ENCODE measurements at places on chromosomes 3 and 15.

GRCh38 chr3:89527736-89528305 is 420.4 kb downstream of the EPHA3 start:
- DNase-seq: no peak

DNA sequence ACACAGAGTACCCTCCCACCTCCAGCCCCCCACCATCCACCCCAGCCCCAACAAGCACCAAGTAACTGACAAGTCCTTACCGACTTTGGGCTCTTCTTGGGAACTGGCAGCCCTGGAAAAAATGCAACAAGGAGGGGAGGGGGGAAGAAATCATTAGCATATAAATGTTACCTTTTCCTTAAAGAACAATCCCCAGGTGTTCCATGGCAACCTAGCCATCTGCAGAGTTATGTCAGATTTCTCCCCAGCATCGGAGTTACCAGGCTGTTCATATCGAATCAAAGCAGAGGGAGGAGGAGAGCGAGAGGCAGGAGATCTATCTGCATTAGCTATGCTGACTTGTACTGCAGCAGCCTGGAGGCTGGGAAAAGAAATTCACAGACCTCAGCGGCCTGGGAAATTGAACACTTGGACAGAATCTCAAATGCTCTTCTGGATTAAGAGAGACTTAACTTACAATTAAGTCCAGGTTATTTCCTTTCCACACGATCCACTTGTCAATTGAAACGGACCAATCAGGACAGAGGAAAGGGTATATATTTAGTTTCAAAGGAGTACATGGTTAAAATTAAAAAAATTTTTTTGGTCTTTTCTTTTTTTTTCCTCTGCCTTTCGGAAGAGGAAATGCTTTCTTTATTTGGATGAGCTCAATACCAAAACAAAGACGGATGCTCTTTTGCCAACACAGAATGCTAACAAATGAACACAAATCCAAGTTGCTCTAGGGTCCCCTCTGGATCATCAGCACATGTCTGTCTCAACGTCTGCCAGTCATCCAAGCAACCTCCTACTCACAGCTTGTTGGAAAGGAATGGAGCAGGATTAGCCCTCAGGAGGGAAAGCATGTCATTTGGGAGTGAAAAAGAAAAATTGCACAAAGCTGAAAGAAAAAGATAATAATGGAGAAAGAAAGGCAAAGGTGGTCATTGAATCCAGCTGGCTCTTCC is 637.1 kb downstream of the MAGI1 start:
- no peak for DNase-seq

GRCh38 chr15:90547540-90547939 is 17.8 kb downstream of the CRTC3 start:
- DNase-seq: no peak

DNA sequence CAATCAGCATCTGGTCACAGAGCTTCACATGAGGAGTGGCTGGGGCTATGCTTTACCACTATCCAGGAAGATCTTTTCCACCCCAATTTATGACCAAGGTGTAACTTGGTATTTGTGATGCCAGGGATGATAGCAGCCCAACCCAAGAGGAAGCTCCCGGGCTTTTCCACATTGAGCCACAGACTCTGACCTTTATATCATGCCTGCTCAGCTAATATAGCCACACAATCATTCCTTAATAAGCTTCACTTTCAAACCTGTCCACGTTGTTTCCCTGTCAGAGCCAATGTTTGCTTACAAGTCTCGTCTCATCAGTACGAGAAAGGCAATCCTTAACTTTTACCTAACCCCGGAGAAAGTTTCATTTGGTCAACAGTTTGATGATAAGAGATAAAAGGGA is 330.9 kb downstream of the SHQ1 start:
- no peak for DNase-seq

DNA sequence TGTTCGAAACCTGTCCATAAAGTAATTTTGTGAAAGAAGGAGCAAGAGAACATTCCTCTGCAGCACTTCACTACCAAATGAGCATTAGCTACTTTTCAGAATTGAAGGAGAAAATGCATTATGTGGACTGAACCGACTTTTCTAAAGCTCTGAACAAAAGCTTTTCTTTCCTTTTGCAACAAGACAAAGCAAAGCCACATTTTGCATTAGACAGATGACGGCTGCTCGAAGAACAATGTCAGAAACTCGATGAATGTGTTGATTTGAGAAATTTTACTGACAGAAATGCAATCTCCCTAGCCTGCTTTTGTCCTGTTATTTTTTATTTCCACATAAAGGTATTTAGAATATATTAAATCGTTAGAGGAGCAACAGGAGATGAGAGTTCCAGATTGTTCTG is 44.4 kb downstream of the AGTR1 start:
- DNase-seq: no peak

GRCh38 chr15:80455668-80456442 is 51.7 kb downstream of the ARNT2 start:
- peak; percentile 84 for DNase-seq

DNA sequence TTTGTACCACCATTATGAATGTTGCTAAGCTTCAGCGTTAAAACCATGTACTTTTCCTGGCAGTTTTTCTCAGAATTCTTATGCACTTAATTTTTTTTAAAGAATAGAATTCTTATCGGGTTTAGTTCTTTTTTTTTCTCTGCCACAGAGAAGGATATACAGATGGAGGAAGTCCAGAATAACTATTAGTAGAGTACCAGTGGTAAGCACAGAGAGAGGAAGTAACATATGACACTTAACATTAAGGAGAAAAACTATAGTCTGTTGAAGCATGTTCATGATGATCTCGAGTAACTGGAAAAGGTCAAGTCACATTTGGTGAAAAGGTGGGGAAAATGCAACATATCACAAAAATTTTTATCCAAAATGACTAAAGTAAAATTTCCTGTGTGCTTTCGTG is 68.9 kb downstream of the RNF13 start:
- DNase-seq: no peak

DNA sequence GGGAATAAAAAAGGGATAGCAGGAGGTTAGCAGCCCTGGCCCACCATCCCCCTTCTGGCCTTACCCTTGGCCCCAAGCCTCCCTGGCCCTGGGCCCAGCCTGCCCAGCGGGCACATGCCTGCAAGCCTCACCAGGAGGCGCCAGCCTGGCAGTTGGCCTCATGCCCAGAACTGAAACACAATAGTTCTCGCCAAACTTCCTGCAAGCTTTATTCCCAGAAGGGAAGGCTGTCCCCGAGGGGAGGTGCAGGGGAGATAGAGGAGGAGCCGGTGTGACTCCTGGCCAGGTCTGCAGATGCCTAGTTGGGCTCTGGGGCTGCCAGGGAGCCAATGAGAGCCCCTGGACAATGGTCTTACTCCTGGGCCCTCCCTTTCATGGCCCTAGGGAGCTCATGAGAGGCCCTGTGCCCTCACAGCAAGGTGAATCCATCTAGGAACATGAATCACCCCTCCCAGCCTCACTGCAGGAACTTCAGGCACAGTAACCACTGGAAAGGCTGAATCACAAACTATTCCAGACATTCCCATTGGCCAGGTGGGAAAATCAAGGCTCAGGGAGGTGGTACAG is 4.0 kb downstream of the CCDC33 start:
- no peak for DNase-seq

- DNase-seq: no peak
These were observed 28.9 kb downstream of the ZXDC start for GRCh38 chr3:126446791-126447190.

- no peak for DNase-seq
These were observed 488.8 kb upstream of the DPPA4 start for GRCh38 chr3:109825971-109826810.

DNA sequence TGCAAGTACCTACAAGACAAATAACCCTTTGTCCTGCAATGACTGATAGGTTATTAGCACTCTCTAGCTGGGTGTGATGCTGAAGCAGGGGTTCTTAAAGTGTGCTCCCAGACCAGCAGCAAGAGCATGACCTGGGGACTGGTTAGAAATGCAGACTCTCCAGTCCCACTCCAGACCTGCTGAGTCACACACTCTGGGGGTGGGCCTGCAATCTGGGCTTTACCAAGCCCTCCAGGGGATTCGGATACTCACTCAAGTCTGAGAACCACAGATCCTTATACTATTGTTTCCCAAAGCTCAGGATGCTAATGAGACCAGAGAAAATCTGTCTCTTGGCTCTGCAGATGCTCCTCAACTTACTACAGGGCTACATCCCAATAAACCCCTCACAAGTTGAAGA is 142.1 kb upstream of the RAD18 start:
- DNase-seq: no peak

DNA sequence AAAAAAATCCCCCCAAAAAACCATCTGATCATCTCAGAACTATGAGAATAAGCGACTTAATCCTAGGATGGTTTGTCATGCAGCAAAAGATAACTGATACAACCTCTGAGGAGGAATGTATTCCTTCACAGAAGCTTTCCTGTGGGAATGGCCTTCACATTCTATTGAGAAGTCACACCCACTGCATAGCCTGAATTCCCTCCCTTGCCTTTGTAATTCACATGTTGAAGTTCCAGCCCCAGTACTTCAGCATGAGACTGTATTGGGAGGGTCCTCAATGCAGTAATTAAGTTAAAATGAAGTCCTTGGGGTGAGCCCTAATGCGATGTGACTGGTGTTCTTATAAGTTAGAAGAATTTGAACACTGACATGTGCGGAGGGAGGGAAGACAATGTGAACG is 395.2 kb downstream of the TUSC7 start:
- no peak for DNase-seq

- peak; percentile 72 for DNase-seq
These were observed 138.3 kb downstream of the LRIG1 start for GRCh38 chr3:66362541-66362941.

- DNase-seq: no peak
These were observed 40.2 kb downstream of the ATP2B2 start for GRCh38 chr3:10465161-10465560.

DNA sequence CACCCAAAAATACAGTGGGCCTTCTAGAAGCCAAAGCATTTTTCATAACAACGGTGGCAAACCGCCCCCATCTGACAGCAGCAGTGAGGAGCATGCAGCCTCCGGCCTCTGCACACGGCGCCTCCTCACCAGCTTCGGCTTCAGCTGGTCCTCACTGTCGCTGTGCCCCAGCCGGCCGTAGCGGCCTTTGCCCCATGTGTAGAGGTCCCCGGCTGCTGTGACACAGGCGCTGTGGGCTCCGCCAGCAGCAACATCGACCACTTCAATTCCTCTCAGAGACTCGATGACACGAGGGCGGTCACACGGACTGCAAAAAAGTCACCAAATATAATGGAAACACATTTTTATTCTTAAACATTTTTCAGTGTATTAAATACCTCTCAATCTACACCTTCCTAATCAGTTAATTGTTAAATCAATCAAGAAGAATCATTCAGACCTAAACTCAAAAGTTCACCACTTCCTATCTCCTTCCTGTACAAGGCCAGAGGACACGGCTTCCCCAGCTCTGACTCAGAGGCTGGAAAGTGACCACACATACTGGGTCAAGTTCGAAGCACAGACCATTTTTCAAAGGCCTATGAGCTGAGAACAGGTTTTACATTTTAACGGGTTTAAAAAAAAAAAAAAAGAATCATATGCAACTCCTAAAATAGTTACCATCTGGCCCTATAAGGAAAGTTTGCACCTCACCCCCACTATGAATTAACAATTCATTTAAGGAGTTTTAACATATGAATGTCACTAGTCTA is 33.6 kb upstream of the OCA2 start:
- peak; percentile 48 for DNase-seq

DNA sequence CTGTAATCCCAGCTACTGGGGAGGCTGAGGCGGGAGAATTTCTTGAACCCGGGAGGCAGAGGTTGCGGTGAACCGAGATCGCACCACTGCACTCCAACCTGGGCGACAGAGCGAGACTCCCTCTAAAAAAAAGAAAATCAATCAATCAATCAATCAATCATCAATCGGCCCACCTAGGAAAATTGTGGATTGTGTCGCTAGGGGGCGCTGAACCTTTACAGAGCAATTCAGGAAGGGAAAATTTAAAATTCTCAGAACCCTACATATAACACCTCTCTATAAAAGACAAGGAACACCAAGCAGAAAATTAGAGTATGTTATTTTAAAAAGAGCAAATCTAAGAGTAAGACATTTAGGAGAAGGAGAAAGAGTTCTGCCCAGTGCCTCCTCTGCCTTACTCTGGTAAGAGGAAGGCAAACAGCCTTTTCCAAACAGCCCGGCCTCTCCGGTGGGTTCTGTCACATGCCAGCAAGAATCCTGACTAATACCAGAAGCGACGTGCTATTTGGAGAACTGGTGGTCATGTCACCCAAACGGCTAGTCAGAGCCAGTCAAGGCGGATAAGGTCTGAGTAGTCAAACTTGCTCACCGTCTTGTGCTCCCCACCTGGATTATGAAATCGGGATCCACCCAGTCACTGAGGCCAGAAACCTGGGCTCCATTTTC is 22.3 kb upstream of the SMCO1 start:
- DNase-seq: no peak

DNA sequence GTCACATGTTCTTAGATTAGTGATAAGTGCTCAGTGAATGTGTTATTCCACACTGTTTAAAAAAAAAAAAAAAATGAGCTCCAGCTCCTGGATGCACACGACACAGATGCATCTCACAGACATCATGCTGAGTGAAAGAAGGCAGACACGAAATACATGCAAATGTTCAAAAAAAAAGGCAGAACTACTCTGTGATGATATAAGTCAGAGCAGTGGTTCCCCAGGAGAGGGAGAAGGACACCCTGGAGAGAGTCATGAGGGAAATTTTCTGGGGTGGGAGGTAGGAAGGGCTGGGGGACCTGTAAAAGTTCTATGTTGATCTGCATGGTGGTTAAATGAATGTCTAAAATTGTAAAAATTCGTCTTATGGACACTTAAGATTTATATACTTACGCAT is 4.3 kb downstream of the CSRNP1 start:
- peak; percentile 68 for DNase-seq

GRCh38 chr3:149152420-149152819 is 23.0 kb downstream of the HPS3 start:
- peak; percentile 86 for DNase-seq

GRCh38 chr3:189170559-189170958 is 1.2 kb upstream of the TPRG1 start:
- DNase-seq: no peak

DNA sequence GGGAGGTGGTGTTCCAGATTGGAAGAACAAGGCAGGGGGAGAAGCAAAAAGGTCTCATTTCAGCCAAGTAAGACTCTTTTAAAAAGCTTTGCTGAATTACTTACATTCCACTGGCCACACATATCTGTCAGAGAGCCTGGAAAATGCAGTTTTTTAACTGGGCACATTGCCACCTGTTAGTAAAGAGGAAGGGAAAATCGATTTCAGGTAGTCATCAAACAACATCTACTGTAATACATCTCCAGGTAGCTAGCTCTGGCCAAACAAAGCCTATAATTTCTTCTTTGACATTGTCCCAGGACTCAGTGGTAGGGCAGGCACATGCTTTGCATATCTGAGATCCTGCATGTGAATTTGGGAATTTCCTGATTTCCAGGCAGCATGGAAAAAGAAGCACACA is 480.7 kb upstream of the SUCLG2 start:
- DNase-seq: no peak

DNA sequence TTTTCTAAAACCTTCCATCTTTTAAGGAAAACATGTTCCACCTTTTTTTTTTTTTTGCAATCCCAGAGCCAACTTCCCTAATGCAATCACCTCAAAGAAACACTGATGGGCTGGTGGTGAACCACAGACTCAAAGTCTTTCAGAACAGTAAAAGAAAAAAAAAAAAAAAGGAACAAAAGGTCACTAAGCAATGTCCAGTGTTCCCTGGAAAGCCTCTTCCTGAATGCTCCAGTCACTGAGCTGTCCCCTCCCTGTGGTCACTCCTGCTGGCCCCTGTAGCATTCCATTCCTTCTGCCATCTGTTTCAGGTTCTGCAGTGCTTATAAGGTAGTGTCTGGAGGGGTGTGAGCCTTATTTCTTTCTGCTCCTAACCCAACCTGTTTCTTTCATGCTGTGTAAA is 53.3 kb downstream of the AAGAB start:
- DNase-seq: peak; percentile 69

- no peak for DNase-seq
These were observed 209.0 kb downstream of the ARRDC4 start for GRCh38 chr15:98169551-98169950.

All from mesenchymal stem cell (in vitro differentiated cells and primary cell).